ENCODE measurements at places on chromosomes 16 and 17.

DNA sequence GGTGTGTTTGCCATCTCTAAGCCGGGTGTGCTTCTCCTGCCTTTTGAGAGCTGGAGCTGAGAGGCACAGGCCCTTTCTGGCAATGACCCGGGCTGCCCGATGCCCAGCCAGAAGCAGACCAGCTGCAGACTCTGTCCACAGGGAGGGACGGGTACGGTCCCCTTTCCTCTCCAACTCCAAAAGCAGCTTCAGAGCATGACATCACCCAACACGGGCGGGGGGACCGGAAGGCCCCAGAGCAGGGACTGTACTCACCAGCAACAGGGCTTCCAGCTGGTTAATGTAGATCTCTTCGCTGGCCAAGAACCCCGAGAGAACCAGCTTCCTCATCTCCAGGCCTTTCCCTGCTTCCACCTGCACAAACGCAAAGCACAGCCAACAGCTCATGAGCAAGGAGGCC lies 79.4 kb downstream of the ABR start:
- no peak for DNase-seq

DNA sequence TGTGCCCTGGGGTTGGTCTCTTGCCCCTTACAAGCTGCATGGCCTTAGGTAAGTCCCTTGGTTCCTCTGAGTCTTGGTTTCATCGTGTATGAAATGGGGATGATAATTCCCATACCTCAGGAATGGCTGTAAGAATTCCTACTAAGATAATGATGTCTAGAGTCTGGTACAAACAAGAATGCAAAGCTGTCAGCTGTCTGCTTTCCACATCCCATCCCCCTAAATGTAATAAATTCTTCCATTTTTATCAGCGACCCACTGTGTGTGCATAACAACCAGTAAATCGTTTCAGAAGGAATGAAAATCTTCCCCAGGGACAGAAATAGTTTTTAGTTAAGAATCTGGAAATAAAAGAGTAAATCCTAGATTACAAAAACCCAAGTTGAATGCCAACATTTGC lies 95.4 kb downstream of the CPPED1 start:
- DNase-seq: no peak

DNA sequence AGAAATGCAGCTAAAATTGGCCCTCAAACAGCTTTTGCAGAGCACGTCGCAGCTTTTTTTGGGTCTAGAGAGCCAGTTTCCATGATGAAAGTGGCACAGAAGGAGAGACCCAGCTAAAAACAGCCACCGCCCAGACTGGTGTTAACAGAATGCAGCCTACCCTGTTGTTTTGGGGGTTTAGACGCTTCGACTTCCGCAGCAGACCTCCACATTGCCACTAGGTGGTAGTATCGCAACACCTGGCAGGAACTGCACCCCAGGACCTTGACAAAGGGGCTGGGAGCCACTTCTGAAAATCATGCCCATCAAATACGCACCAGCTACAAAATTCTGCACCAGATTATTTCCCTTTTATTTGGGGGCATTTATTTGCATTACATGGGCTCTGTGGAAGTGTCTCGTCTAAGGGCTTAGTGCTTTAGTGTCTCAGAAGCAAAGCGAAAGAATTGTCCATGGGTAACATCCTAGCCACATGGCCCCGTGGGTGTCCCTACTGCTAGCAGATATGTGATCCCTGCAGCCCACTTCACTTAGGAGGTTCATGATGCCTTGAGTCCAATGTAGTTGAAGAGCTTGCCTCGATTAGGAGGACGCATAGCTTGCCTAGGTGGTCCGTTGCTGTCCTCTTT lies 167.1 kb downstream of the HAPSTR1 start:
- DNase-seq: peak; percentile 66

GRCh38 chr17:10292057-10292937 lies 80.5 kb downstream of the MYH13 start:
- DNase-seq: peak; percentile 59

- no peak for DNase-seq
Measured at GRCh38 chr17:73785496-73785895, 141.3 kb upstream of the SDK2 start.

GRCh38 chr16:85168732-85169256 lies 56.5 kb upstream of the CIBAR2 start:
- peak; percentile 90 for DNase-seq

GRCh38 chr17:36532435-36532975 lies 2.2 kb downstream of the MYO19 start:
- DNase-seq: no peak

DNA sequence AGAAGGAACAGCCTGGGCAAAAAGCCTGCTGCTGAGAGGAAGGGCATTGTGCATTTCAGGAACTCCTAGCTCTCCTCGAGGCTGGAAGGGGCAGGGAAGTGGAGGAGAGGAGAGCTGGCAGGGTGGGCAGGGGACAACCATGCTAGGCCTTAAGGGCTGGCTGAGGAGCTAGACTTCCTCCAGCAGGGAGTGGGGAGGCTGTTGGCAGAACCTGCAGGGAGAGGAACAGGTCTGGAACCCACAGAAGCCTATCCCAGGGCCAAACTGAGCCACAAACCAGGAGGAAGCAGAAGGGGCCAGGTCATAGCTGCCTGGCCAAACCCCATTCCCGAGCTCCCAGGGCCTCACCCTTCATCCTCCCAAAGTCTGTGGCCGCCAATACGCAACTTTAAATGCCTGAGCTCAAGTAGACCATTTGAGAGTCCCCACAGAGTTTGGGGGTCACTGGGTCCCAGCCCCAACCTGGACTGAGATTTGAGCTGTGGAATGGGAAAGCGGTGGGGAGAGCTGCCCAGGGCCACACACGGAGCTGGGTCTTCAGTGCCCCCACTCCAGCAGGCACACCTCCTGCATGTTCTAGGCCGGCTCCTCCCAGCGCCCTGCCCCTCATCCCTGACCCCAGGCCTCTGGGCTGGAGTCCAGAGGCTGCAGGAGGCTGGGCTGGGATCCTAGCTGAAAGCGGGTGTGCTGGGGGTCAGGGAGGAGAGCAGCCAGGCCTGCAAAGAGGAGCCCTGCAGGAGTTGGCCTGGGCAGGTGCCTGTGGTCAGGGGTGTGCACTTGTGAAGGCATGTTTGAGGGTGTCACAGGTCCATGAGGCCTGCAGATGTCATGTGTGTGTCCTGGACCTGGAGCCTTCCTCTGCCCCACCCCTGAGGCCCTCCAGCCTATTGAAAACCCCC lies 4.5 kb downstream of the CDH5 start:
- DNase-seq: no peak

- no peak for DNase-seq
Measured at GRCh38 chr16:86398622-86399021, 111.7 kb upstream of the FOXF1 start.

- DNase-seq: no peak
Measured at GRCh38 chr16:85816159-85816558, 16.7 kb downstream of the COX4I1 start.

GRCh38 chr17:381941-382643 lies 29.5 kb upstream of the RPH3AL start:
- DNase-seq: no peak

- DNase-seq: no peak
Measured at GRCh38 chr16:56606476-56607108, 1.8 kb upstream of the MT2A start.

GRCh38 chr16:3358871-3359270 lies 3.2 kb downstream of the OR2C1 start:
- DNase-seq: no peak

DNA sequence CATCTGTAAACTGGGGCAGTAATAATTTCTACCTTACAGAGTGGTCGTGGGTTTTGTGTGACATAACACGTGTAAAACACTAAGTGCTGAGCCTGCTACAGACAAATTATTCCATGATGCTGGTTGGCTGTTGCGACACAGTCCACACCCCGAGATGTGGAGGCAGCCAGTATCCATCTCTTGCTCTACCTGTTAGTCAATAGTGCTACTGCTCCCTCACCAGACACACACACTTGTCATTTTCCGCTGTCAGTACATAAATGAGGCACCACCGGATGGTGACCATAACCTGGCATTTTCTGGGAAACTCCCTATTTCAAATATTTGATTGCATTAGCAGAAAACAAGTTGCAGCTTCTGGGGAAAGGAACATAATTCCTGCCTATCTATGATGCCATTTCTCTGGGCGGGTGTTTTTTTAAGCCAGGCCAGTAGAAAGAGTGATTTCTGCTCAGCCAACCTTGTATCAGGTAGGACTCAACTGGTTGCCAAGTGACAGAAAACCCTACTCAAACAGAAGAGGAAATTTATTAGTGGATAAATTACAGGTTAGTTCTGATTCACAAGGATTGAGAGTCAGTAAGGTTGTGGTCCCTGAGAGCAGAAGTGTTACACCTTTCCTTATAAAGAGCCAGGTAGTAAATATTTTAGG lies 24.1 kb downstream of the DNAJA2 start:
- no peak for DNase-seq

- no peak for DNase-seq
Measured at GRCh38 chr16:80176114-80176513, 364.7 kb upstream of the DYNLRB2 start.

- peak; percentile 57 for DNase-seq
Measured at GRCh38 chr16:66508248-66508913, 41.5 kb downstream of the TK2 start.

GRCh38 chr17:72461757-72462156 lies 340.9 kb downstream of the SOX9 start:
- no peak for DNase-seq

Data from GM13977 (cell line).